ENCODE measurements at places on chromosomes 6 and 20. TPM values are rescaled to one million over a fixed set of nuclear protein-coding genes. Genes with fewer than 3 reads are reported as not detected.

BTN1A1 gene
- total RNA-seq: not detected

DNA sequence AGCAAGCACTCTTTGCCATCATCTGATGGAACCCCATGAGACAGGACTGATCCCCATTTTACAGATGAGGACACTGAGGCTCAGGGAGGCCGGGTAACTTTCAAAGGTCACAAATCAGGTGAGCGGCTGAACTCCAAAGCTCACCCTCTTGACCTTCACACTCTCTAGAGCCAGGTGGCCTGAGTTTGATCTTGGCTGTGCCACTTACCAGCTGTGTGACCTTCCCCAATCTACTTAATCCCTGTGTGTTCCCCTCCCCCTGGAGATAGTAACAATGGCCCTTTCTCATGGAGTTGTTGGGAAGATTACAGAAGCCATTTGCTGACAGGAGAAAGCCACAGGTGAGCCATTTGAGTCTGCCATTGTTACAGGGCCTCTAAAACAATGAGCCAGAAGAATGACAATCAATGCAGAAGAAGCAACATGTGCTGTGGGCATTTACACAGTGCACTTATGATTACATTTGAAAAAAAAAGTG lies 34.5 kb downstream of the BMP7 start:
- no peak for DNase-seq

GRCh38 chr20:64144144-64144912 lies 19.9 kb upstream of the MYT1 start:
- no peak for DNase-seq

DNA sequence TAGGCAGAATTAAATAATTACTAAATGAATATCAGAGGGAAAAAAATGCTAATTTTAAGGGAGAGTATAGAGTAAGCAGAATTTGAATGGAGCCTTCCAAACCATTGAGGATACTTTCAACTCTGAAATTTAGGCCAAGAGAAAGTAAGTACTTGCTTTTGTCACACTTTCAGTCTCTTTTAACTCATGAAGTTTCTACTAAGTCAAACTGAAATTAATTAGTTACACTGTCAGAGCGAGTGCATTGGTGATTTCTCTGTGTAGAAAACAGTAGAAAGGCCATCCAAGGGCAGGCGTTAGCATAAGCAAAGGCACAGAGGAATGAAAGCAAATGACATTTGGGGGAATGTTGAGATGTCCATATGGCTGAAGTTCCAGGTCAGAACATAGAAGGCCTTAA lies 92.9 kb downstream of the PLEKHG1 start:
- DNase-seq: no peak

DNA sequence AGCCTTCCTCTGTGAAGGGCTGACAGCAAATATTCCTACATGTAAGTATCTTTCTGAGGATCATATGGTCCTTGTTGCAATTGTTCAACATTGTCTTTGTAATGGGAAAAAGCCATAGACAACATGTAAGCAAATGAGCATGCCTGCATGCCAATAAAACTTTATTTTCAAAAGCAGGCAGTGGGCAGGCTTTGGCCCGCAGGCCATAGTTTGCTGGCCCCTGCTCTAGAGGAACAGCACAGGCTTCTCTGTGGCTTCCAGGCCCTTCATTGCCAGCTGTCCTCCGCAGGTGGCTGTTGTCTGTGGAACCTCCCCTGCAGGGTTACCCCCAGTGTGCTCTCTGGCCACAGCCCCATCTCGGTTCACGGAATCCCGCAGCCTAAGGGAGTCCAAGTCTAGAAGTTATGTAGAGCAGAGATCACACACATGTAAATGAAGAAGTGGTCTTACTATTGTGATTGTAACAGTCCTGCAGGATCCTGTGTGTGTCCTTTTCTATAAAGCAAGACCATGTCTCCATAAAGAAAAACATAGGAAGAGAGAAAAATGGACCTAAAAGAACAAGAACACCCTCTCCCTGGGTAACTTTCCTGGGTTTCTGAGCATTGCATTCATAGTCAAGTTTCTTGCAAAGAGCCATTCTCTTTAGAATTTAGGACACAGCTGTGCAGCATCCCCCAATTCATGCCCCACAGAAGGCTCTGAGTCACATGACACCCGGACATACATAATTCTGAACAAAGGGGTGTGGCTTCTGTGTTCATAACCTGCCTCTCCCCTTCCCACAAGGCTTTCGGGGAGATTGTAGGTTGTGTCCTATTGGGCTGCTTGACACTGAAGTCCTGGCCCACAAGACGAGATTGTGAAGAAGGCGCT lies 10.0 kb downstream of the UNC93A start:
- no peak for DNase-seq

NELFCD gene
- total RNA-seq: 76.5 TPM

DNA sequence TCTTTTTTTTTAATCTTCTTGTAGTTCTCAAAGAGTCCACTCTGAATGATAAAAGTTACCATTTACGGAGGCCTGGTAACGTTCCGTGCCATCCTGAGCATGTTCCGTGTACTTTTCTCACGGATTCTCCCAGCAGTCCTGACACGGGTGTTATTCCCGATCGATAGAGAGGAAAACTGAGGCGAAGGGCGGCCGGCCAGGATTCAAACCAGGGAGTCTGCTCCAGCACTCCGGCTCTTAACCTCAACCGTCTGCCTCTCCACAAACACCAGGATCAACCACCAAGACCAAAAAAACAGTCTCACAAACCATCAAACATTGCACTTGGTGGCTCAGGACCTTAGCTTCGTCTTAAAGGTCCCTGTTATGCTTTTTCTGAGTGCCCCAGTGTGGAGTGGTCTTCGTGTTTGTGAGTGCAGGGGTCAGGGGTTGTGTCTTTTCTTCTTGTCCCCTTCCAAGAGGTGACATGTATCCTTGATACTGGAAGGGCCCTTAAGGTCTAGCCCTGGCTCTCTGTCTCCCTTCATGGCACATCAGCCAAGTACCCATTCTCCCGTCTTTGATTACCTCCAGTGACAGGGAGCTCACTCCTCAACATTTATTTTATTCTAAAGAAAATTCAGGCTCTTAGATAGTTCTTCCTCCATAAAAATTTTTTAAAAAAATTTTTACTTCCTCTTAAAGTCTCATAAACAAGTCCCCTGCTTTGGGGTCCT lies 35.1 kb downstream of the SRC start:
- no peak for DNase-seq

DNA sequence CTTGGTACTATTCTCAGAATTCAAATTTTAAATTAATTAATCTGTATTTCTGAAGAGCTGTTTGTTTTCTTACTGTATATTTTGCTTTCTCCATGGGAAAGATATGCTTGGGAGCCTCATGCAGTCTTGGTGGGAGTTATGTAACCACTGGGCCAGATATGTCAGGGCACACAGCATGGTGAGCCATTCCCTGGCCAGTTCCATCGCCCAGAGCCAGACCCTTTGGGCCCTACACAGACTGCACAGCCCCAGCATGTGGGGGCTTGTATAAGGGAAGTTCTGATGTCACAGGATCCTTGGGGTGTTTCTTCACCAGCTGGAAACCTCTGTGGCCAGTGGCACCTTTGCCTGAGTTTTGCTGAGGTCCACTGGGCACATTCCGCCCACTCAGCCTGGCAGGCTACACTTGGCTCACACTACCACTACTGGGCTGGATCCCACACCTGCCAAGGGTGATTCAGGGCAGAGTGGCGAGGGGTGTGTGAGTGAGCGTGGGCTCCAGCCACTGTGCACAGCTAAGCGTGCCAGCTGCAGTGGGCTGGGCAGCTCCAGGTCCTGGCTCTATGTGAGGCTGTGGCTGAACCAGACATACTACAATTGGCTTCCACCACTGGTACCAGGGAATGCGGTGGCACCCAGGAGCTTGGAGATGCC lies 293.5 kb downstream of the ARHGAP18 start:
- DNase-seq: no peak

DNA sequence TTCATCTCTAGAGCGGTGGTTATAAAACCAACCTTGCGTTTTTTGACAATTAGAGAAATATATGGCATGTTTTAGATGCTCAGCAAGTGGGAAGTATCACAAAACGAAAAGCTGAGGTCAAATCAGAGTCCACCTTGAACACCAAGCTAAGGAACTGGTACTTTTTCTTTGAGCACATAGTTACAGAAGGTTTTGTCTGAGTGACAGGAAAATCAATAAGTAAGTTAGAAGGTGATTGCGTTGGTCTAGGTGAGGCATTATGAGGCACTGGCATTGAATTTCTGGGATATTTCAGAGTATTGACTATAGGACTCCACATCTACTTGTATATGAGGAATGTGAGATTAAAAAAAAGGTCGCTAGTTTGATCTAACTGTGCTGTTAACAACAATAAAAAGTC lies 597 bp upstream of the HINT3 start:
- DNase-seq: no peak

DCDC2 gene
- total RNA-seq: not detected

AIF1 gene
- total RNA-seq: not detected

ENPP1 gene
- 2.5 TPM for total RNA-seq

PPIL6 gene
- 0.49 TPM for total RNA-seq

DNA sequence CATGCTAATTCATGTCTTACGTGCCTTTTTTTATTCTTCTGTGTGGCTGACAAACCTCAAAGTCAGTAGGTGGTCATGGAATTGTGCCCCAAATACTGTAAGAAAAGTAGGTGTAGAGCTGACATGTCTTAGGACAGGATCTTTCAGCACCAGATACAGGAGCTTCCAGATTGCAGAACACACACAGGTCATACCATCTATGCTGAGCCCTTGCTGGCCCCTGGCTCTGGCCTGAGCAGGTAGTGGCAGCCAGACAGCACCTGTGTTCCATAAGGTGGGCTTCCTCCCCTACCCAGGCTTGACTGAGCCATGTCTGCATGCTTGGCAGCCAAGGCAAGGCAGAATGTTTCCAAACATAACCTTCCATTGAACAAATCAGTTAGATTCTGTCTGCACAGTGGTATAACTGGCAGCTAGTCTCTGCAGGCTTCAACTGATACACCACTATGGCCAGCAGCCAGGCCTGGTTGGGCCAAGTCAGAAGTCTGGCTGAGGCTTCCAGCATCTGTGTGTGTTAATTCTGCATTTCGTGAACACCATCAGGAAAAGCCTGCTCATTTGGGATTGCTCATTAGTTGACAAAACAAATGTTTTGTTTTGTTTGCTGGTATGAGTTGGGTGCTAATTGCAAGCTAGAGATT lies 366.5 kb downstream of the FOXA2 start:
- no peak for DNase-seq

TDRD6 gene
- total RNA-seq: 0.04 TPM

GRCh38 chr20:665276-665675 lies 10.3 kb downstream of the SCRT2 start:
- DNase-seq: no peak

DNA sequence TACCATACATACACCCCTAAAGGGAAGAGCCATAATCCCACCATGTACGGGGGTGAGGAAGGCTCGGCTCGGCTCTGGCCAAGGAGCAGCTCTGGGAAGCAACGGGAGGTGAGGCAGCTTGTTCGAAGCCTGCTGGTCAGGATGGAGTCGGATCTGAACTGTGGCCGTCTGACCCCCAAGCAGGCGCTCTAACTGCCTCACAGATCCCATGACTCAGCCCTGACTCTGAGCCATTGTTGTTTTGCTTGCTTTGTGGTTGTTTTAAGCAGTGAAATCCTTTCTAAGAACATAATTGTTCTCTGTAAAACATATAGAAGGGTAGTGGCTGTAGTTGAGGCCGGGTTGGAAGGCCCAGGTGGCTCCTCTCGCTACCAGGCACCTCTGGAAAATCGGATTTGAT lies 10.9 kb downstream of the C6orf132 start:
- DNase-seq: peak; percentile 19

SYCP2L gene
- total RNA-seq: not detected

DNA sequence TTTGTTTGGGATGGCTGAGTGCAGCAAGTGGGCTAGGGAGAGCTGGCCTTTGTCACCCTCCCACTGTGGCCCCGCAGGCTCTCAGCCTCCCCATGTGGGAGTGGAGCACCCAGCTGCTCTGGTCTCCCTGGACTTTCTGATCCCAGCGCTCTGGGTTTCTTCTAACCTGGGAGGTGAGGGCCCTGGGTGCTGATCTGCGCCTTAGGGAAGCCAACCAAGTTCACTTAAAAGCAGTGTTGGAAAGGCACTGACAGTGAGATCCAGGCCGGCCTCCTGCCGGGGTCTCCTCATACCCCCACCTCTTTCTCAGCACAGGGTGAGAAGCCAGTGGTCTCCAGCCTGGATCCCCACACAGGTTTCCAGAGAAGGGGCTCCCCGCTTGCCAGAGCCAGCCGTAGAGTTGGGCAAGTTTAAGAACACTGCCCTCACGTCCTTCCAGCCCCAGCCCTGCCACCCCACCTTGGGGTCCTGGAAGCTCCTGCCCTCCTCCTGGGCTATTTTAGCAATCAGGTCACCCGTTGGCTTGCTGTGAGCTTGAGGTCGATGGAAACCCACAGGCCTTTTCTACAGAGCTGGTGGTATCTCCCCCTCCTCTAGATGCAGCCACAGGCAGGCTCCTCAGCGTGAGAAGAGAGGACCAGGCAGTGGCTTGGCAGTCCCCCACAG lies 9.6 kb downstream of the C20orf203 start:
- DNase-seq: no peak

RGS17 gene
- total RNA-seq: 1.5 TPM

TSPO2 gene
- not detected for total RNA-seq

GRCh38 chr6:2999618-3000557 lies at the start of gene NQO2:
TSS of gene NQO2 (plus strand) at chr6:2999894. CDS start at chr6:3006553, 6,659 bp downstream.
- DNase-seq: no peak

GRCh38 chr6:49528571-49528970 lies 21.9 kb upstream of the C6orf141 start:
- no peak for DNase-seq

PRSS16 gene
- total RNA-seq: not detected

GRCh38 chr20:46638134-46638897 lies 12.9 kb downstream of the SLC13A3 start:
- DNase-seq: no peak

GRCh38 chr20:46705378-46705729 lies 4.1 kb upstream of the SLC2A10 start:
- no peak for DNase-seq

CD40 gene
- total RNA-seq: 12.7 TPM

Data from pulmonary artery endothelial cell (primary cell).